ENCODE measurements at places on chromosomes 4 and X.

GRCh38 chr4:164977243-164978164, at the start of gene TRIM61:
Gene TRIM61 (minus strand): TSS chr4:164977657. CDS start chr4:164970002, 7,655 bp downstream.
- DNase-seq, result peak; percentile 31

DNA sequence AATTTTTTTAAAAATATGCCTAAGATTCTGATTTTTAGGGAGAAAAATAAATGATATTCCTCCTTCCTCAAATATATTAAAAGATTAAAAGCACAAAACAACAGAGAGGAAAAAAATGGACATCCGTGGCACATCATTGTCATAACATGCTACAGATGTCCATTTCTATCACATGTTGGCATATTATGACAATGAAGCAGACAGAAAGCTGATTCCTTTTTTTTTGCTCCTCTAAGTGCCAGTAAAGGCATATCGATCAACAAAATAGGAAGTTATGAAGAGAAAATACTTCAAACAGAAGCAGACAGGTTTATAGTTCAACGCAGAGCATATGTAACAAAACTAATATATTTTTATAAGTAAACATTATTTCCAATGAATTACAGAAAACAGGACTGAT, 11.2 kb downstream of the KLHL8 start:
- no peak for DNase-seq

GRCh38 chr4:17153572-17153971, 255.1 kb upstream of the LDB2 start:
- DNase-seq, result no peak

DNA sequence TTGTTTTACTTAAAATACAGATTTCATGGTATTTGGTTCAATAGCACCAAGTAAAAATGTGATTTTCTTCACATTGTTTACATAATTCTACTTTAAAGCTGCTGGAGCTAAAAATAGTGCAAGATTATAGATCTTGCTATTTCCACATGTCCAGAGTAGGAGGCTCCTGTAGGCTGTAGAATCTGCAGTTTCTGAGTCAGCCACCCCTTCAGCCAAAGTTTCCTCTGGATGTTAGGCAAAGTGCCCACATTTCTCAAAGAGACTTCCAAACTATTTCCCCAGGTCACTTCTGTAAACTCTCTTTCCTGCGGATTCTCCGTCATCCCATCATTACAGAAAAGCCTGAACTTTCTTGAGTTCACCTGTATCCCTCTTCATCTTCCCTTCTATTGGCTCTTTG, 342.5 kb upstream of the FSTL5 start:
- DNase-seq, result no peak

DNA sequence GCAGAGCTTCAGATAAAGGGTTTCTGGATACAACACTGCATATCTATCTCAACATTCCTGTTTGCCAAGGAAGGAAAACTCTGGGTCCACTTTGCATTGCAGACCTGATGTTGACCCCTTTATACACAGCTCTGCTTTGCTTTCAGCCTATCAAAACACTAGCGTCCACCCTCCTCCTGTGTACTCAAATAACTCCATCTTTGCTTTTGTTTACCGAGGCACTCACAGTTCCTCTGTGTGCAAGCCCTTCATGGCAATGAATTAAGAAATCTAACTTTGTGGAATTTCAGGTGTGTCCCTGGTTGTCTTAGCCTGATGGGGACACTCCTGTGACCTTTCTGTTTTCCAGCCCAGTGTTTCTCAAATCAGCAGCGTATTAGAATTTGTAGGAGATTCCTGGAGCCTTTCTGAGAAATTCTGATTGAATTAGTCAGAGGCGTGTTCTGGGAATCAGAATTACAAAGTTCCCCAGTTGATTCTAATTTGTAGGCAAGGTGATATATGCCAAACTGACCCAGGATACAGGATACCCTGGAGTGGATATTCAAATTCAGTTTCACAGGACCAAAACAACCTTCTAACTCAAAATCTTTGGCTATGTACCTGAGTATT, 68.6 kb downstream of the DTHD1 start:
- DNase-seq, result no peak

GRCh38 chr4:113146876-113147358, 97.5 kb downstream of the ANK2 start:
- no peak for DNase-seq

GRCh38 chrX:63740382-63740781, 44.6 kb downstream of the ARHGEF9 start:
- no peak for DNase-seq

DNA sequence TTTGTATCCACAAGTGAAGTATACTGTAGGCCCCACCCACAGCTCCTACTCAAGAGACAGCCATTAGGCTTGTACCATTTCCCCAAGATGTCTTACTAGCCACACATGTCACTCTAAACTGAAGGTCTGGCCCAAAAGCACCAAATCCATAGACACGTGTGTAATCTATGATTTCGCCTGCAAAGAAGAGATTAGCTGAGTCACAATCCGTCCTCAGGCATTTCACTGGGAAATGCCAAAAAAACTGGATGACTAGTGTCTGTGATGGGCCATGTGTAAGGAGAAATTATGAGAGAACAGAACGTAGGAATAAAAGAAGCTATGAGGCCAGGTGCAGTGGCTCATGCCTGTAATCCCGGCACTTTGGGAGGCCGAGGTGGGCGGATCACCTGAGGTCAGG, 21.9 kb upstream of the RP2 start:
- DNase-seq, result no peak

- DNase-seq, result no peak
Observed at GRCh38 chr4:116332508-116332907, 752.9 kb downstream of the TRAM1L1 start.

DNA sequence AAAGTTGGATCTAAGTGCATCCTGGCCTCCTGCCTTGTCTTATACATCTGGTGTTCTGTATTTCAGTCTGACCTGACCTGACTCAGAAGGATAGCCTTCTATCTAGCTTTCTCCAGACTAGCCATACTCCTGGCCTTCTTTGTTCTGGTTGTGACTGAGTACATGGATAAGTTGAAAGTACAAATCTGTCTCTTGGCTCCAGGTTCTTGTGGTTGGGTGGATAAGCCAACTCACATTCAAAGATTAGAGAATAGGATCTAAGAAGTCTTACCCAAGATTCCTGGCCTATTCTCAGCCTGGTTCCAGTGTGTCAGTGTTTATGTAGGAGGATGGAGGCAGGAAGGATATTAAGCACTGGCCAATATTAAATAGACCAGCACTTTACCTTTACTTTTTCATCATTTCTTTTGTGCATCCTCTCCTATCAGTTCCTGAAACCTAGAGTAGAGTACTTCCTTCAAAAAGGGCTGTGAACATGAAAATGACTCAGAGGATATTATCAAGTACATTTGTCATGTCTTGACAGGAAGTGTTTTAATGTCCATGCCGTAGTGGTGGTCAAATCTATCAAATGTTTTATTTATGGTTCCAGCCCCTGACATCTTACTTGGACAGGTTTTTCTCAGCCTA, 123.5 kb downstream of the IL15 start:
- DNase-seq, result no peak

DNA sequence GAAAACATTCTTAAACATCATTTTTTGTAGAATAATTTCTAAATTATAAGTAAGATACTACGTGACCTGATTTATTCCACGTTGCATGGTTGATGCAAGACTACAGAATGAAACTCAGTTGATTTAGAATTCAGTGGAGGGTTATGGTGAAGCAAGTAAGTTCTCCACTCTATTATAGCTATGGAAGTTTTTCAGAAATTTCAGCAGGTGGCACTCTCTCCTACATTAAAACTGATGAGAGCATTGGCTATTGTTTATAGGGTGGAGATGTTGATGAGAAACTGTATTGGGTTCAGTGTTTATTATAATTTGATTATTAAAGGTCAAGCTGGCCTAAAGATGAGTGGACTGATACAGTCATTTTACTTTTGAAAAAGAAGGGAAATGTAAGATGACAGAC, 88.0 kb downstream of the FNIP2 start:
- no peak for DNase-seq

GRCh38 chr4:3685081-3685645, 81.0 kb upstream of the ADRA2C start:
- DNase-seq, result no peak

DNA sequence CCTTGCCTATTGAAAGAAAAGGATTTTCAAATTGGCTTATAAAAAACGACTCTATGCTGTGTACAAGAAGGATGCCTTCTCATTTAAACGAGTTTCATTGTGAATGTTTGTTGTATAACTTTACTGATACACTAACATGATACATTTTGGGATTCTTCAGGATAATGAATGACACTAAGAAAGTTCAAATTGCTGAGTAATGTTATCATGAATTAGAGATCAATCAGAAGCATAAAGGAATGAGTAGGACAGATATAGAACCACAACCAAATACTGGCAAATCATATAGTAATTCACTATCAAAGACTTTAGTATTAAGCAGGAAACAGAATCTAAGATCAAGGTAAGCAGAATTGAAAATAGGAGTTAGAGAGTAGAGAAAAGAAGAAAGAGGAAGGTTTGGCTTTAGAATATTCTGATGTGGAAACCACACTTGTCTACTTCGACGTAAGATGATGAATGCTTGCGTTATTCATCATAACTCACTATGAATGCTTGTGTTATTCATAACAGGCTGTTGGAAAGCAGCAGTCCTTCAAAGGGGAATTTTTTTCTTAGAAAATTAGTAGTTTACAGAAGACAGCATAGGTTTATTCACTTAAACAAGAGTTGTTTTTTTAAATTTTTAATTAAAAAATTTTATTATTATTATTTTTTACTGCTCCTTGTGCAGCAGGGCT, 13.4 kb downstream of the CCDC158 start:
- DNase-seq, result no peak

- DNase-seq, result no peak
Observed at GRCh38 chr4:127212701-127213100, 420.1 kb upstream of the INTU start.

DNA sequence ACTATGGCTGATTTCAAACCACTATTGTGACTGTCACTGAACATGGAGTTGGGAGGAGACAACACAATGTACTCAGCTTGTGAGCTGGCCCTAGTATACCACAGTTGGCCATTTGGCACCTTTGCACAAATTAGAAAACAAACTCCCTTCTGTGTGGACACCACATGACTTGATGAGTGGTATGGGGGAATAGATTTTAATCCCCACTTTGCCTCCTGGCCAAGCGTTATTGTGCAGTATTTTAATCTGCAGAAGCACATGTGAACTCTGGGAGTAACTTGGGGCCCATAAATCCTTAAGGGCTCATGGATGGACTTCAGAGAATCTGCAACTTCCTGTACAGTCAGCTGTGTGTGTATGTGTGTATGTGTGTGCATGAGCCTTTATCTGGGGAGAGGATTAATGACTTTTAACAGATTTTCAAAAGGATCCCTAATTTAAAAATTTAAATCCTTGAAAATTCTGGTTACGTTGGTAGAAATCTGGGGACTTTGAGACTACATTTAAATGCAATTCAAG, 105.0 kb upstream of the PAQR3 start:
- DNase-seq, result no peak
